Cerebellar cortex (tissue), 1 donor: ENCODE measurements at places on chromosomes 7 and 10.

GRCh38 chr7:92612501-92612900 is 22.3 kb upstream of the FAM133B start:
- no peak for DNase-seq

DNA sequence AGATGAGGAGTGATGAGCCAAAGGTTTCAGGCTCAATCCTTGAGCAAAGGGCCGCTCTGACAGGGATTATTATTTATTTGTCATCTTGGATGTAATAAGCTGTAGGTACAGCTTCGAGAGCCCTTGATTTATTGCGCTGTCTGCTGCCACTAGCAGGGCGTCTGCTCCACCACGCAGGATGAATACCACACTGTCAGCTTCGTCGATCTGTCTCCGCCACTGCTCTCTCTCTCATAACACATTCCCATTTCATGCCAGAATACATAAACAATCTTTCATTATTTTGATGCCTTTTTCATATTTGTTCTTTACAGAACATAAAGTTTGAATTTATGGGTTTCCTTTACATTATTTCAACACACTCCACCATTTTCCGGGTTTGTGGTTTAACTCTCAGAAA is 276.6 kb downstream of the LRMDA start:
- DNase-seq: no peak

DNA sequence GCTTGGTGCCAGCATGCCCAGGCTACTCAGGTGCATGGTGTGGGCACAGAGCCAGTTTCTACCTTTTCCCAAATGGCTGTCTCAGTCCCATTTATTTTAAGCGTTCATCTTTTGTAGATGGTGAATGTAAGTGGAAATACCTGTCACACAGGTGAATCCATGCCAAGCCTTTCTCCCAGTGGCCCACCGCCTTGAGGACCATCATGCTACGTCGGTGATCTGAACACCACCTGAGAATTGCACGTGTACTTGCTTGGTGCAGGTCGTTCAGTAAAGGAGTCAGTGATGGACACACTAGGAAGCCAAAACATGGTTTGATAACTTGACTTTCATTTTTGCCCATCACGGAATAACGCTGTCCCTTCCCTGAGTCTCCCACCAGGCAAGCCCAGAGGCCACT is 666.7 kb upstream of the FOXK1 start:
- DNase-seq: no peak

- DNase-seq: no peak
These were observed 22.7 kb downstream of the CUL1 start for GRCh38 chr7:148721390-148721789.
